ENCODE measurements at places on chromosomes 16 and 17.

GRCh38 chr17:63694229-63694949 lies 5.5 kb downstream of the LIMD2 start:
- peak; percentile 27 for DNase-seq

DNA sequence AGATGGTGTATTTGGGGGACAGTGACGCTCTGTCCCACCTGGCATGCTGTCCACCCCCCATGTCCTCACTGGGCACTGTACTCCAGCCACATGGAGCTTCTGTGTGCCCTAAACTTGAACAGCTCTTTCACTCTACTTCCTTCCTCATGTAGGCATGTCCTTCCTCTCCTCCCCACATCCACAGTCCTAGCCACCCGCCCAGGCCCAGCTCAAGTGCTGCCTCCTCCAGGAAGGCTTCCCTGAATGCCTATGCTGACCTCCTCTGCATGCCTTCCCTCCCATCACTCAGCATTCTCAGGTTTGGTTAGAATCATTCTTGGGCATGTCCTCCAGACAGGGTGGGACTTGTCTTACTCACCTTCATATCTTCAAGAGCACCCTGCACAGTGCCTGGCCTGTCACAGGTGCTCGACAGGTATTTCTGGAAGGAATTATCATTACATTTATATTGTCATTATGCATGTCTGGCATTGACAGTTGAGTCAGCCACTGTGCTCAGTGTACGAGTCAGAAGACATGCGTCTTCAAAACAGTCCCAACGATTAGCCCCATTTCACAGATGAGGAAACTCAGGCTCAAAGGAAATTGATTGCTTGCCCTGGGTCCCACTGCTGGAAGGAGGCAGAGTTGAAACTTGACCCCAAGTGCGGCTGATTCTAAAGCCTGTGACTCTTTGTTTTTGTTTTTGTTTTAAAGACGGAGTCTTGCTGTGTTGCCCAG lies 42.1 kb upstream of the TOB1 start:
- DNase-seq, result no peak

DNA sequence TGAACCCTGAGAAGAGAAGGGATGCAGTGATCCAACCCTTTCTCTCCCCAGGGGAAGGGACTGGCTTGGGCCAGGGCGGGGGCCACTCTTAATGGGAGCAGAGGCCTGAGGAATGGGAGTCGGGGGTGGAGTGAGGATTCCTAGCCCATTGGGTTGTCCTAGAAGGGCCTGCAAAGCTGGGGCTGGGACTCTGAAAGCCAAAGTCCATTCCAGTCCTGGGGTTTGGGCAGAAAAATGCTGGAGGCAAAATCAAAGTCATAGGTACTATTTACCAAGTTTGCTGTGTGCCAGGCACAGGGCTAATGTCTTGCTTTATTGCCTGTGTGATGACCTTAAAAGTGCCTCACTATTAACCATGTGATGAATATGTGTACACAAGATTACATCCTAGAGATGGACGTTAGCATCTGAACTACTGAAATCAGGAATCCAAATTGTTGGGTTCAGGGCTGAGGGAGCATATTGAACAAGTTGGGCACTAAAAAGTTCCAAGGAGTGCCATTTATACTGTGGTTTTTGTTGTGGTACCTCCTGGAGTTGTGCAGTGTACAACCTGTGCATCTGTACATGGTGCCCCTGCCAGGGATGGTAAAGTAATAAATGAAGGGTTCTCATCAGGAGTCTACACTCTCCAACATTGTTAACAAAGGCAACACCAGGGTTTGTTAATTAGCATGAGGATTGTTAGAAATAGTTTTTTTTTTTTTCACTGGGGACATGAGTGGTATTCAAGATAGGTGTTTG lies 84.4 kb upstream of the NKD1 start:
- no peak for DNase-seq

GRCh38 chr16:26464576-26465266 lies 602.0 kb upstream of the C16orf82 start:
- no peak for DNase-seq

DNA sequence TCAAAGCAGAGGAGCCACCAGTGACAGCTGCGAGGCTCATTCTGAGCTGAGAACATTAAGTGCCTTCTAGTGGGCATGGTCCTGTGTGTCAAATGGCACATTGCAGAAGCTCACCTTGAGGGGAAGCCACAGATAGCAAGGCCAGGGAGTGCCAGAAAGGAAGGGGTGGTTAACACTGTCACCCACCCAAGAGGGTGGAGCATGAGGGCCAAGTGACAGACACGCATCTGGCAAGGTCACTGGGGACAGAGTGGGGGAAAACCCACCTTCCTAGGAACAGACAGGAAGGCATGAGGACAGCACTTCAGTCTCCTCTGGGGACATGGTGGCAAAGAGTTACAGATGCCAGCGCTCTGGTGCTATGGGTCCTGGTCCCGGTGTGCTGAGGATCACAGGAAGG lies 22.1 kb downstream of the NUBP1 start:
- no peak for DNase-seq

- no peak for DNase-seq
Observed at GRCh38 chr17:43820759-43821158, 12.2 kb downstream of the MPP3 start.

Measured in NCI-H2227 treated with DMSO at 0.1 percent for 48 hours (cell line).